Memory B cell (primary cell): ENCODE measurements at places on chromosomes 11 and 22.

DNA sequence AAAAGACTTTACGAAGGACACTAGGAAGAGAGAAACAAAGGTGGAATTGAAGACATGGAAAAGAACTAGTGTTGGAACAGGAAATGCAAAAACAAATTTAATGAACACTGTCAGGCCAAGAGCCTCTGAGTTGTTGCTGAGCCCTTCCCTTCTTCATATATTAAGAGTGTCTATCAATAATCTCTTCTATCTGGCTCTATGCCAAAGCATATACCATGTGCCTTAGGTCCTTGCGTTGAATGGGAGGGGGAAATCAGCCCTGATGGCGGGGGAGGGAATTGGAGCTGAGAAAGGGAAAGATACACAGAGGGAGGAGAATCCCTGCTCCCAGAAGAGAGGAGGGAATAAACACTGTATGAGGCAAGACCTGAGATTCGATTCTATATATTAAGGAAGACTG is 5.5 kb upstream of the OR52B6 start:
- no peaks in the 10 kb centered on the region for H3K4me1 ChIP-seq
- no peaks in the 10 kb centered on the region for H3K36me3 ChIP-seq
- H3K27me3 ChIP-seq: no peaks in the 10 kb centered on the region
- H3K27ac ChIP-seq: no peak overlapping the region
- H3K4me3 ChIP-seq: no peak overlapping the region
- DNase-seq: no peak

GRCh38 chr11:119742263-119742861 is 13.4 kb upstream of the NECTIN1 start:
- no peak overlapping the region for H3K27ac ChIP-seq
- H3K4me3 ChIP-seq: no peak overlapping the region
- H3K27me3 ChIP-seq: peaks cover 38% of the 10 kb centered on the region
- peaks cover 8% of the 10 kb centered on the region for H3K4me1 ChIP-seq

GRCh38 chr11:118437208-118438125 is 1.2 kb downstream of the KMT2A start:
- DNase-seq: peak; percentile 6
- H3K36me3 ChIP-seq: no peaks in the 10 kb centered on the region
- H3K27me3 ChIP-seq: no peaks in the 10 kb centered on the region
- H3K27ac ChIP-seq: peak overlapping the region; percentile 98

DNA sequence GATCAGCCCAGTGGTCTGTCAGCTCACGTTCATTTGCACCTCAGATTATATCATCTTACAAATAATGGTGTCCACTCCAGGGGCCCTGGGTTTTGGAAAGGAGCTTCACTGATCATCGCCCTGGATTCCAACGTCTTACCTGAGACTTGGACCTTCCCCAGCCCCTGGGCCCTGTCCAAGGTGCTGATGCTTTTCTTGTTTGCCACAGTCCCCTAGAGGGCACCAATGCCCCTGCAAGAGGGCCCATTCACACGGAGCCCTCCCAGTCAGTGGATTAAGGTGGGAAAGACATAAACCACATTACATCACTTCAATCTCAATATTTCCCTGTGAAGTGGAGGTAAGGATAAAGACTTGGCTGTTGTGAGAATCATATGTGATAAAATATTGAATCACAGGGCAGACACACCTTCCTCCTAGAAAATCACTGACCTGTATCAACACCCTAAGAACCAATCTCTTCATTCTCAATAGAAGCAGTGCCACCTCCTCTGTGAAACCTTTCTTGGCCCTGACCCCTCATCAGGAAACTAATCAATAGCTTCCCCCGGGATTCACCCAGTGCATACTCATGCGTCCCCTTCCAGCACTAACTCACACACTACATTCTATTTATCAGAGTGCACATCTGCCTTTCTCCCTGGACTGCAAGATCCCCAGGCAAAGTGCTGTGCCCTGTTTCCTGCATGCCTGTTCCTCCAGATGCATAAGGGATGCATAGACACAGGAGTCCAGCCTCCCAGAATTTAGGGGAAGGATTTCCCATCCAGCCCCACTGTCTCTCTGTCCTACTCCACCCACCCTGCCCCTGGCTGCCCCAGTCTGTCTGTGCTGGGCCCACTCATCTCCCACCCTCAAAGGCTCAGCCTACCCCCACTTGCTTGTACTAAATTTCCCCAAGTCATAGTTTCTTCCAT is 167.0 kb downstream of the BUD13 start:
- H3K27ac ChIP-seq: no peak overlapping the region
- H3K4me3 ChIP-seq: no peak overlapping the region
- H3K36me3 ChIP-seq: peaks cover 1% of the 10 kb centered on the region
- peaks cover 1% of the 10 kb centered on the region for H3K4me1 ChIP-seq

DNA sequence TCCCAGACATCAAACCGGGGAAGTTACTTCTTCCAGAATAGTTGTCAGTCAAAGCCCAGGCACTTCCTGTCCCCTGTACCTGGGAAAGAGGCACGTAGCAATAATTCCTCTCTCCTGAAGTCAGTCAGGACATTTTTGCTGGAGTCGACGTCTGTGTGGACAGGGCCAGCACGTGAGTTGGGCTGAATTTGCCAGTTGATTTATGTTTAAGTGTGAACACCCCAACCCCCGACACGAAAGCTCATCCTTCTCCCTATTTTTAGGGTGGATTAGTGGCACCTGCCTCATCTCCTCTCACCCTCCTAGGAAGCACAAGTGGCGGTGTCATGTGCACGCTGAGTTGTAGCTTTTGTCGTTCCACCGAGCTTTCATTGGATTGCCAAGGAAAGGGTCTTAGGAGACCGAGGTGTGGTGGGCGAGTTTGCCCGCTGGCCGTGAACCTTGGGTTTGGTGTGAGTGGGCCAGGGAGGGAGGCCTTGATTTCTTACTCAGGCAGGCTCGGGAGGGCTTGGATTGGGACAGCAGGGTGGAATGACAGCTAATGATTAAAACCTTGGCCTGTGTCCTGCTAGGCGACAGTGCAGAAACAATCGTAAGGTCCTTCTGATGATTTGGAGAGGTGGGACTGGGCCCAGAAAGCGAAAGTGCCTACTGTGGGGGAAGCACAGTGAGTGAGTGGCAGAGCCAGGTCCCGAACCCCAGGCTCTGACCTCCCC is 87.0 kb upstream of the CRYBB3 start:
- H3K27ac ChIP-seq: no peak overlapping the region
- peaks cover 13% of the 10 kb centered on the region for H3K4me1 ChIP-seq
- H3K27me3 ChIP-seq: peaks cover 24% of the 10 kb centered on the region
- no peak for DNase-seq

DNA sequence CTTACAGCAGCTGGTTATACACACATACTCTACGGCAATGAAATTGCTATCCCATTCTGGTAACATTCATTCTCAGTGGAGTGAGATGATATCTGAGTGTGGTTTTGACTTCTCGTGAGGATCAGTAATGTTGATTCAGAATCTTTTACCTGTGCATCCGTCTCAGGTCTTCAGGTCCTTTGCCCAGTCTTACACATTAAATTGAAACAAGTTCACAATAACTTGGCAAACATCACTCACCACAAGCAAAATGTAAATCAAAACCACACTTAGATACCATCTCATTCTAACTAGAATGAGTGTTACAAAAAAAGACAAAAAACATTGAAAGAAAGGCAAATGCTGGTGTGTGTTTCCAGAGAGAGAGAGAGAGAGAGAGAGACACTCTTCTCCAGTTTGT is 14.0 kb downstream of the RGL4 start:
- H3K27me3 ChIP-seq: no peaks in the 10 kb centered on the region
- no peak overlapping the region for H3K4me3 ChIP-seq
- peaks cover 20% of the 10 kb centered on the region for H3K4me1 ChIP-seq
- peak overlapping the region; percentile 59 for H3K27ac ChIP-seq
- peaks cover 70% of the 10 kb centered on the region for H3K36me3 ChIP-seq

DNA sequence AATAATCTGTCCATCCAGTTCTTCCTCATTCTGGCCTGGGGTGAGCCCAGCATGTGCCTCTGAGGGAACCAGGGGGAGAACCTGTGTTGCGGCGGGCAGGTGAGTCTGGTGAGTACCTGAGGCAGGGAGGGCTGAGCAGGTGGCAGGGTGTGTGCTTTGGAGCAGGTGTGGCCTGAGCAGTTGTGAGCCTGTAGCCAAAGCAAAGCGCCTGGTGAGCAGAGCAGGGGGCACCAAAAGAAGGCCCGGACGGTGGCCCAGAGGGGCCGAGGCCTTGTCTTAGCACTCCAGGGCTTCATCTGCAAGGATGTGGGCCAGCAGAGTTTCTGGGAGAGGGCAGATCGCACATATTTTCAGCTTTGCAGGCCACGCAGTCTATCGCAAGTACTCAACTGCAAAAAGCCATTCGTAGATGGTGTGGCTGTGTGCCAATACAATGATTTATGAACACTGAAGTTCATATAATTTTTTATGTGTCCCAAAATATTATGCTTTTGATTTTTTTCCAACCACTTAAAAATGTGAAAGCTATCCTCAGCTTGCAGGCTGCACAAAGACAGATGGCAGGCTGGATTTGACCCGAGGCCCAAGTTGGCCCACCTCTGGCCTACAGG is 8.7 kb downstream of the GLB1L2 start:
- no peaks in the 10 kb centered on the region for H3K36me3 ChIP-seq
- no peaks in the 10 kb centered on the region for H3K4me1 ChIP-seq
- H3K4me3 ChIP-seq: no peak overlapping the region
- DNase-seq: no peak
- peaks cover 2% of the 10 kb centered on the region for H3K27me3 ChIP-seq

DNA sequence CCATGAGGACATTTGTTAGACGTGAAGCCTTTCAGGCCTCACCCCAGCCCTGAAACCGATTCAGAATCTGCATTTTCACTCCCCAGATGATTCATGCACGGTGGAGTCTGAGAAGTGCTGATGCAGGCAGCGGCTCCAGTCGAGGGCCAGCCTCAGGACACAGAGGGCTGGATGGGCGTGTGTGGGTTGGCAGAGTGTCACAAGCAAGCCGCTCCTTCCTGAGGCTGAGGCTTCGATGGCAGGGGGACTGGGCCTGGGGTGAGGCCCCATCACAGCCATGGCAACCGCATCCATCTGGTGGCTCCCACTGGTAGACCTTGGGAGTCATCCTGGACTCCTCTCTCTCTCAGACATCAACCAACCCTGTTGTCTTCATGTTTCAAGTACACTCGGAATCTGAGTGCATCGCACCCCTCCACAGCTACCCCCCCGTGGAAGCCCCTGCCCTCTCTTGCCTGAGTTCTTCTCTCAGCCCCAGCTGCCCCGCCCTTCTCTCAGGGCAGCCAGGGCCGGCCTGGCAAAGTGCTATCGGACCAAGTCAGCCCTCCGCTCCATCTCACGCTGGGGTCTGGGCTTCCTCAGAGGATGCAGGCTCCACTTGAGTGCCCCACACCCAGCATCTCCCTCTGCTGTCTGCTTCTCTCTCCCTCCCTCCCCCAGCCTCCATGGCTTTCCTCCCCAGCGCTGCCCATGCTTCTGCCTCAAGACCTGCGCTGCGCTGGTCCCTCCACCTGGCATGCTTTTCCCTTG is 10.6 kb downstream of the KCNC1 start:
- H3K4me1 ChIP-seq: no peaks in the 10 kb centered on the region
- DNase-seq: no peak
- H3K36me3 ChIP-seq: no peaks in the 10 kb centered on the region
- H3K27me3 ChIP-seq: peaks cover 22% of the 10 kb centered on the region
- H3K27ac ChIP-seq: no peak overlapping the region

DNA sequence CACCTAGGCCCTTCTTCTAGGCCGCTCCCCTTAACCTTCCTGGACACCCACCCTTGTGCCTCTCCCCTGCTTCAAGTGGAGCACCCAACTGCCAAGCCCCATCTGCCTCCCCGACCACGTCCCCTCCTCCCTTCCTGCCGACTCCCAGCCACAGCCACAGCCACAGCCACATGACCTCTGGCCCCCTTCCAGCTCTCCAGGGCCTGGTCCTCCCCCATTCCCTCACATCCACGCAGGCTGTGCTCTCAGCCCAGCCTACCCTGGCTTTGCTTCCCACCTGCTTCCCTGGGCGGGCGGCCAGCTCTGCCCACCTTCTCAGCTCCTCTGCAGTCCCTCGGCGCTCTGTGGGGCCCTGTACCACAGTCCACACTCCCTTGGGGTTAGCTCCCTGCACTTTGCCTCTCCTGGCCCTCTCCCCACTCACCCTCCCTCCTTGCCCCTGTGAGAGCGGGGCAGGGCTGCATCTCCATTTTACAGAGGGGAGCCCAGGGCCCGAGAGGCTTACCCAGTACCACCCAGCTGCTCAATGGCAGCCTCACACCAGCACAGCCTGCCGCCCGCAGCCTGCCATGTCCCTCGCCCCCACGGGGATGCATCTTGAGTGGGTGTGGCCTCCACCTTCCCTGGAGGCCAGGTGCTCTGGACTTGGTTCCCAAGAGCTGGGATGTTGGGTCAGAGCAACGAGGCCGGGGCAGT is 20.3 kb downstream of the PARVG start:
- peaks cover 46% of the 10 kb centered on the region for H3K36me3 ChIP-seq
- DNase-seq: no peak
- no peak overlapping the region for H3K27ac ChIP-seq

DNA sequence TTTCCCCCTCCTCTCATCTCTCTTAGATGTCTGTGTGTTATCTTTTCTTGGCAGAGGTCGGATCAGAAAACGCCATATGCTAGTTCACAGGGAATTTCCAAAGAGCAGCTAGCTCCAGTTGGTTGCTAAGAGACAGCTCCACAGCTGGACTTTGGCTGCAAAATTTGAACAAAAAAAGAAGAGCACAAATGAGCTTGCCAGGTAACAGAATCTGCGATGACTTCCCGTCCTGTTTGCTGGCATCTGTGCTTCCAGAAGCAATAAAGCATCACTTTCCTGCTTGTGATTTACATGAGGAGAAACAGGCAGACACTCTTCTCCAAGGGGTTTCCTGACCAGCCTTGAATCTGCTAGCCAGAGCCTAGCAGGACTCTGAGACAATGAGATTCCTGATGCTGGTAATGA is 596.0 kb upstream of the B3GAT1 start:
- DNase-seq: no peak
- no peaks in the 10 kb centered on the region for H3K36me3 ChIP-seq
- H3K27ac ChIP-seq: no peak overlapping the region
- no peaks in the 10 kb centered on the region for H3K4me1 ChIP-seq
- H3K4me3 ChIP-seq: no peak overlapping the region
- H3K27me3 ChIP-seq: peaks cover 3% of the 10 kb centered on the region

GRCh38 chr11:17734418-17734911 is at the start of gene KCNC1:
Gene KCNC1, plus strand, starts transcription at chr11:17734781. Its CDS starts 1,222 bp downstream, at chr11:17736003.
- H3K27ac ChIP-seq: no peak within 1 kb of the TSS
- H3K36me3 ChIP-seq: no peaks in the 10 kb centered on the region
- no peak for DNase-seq

GRCh38 chr22:22142661-22143060 is 101.9 kb upstream of the VPREB1 start:
- no peak overlapping the region for H3K4me3 ChIP-seq
- DNase-seq: no peak
- H3K27ac ChIP-seq: no peak overlapping the region
- H3K4me1 ChIP-seq: peaks cover 2% of the 10 kb centered on the region
- peaks cover 12% of the 10 kb centered on the region for H3K36me3 ChIP-seq
- no peaks in the 10 kb centered on the region for H3K27me3 ChIP-seq

DNA sequence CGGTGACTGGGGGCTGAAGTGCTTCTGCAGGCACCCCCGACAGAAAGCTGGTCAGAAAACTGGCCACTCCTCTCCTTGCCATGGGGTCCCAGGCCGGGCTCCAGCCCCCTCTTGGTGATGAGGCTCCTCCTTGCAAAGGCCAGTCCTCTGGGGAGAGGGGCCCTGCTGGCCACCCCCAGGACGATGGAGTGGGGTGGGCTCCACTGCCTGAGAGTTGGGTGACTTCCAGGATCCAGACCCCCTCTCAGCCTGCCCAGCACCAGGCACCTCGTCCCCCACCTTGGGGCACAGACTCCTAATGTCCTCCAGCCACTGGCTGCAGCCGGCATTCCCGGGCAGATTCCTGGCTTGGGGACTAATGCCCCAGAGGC is 441 bp upstream of the RPS6KA4 start:
- H3K27me3 ChIP-seq: no peaks in the 10 kb centered on the region
- peak overlapping the region; percentile 53 for H3K4me3 ChIP-seq
- H3K4me1 ChIP-seq: peaks cover 25% of the 10 kb centered on the region
- DNase-seq: no peak
- H3K36me3 ChIP-seq: peaks cover 5% of the 10 kb centered on the region
